ENCODE measurements at places on chromosomes 16 and 17. TPM values are rescaled to one million over a fixed set of nuclear protein-coding genes. Genes with fewer than 3 reads are reported as not detected.

Gene HOXB5
- 0.05 TPM for total RNA-seq

DNA sequence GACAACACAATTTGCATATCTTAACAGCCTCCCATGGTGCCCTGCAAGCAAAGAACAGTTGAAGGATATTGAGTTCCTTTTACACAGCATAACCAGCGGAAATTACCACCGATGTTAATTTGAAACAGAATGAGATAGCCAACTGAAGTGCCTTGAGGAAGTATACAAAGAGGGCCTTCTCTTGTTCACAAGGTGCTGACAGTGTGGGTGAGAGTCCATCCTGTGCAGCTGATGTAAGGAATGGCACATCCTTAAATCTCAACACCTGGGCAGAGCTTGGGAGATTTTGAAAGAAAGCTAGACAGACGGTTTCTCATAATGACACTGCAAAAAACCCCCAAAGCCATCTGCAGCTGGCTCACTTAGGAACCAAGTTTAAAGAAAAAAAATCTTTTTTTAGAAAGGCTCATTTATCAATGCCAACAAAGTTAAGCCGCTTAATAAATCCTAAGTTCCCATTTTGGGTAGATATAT, 818.6 kb downstream of the KCNJ2 start:
- no peak for DNase-seq
- H3K36me3 ChIP-seq = no peaks in the 10 kb centered on the region
- H3K27ac ChIP-seq = no peak overlapping the region

GRCh38 chr17:16407911-16408588, 7.3 kb upstream of the TRPV2 start:
- DNase-seq = peak; percentile 16
- H3K27me3 ChIP-seq = no peaks in the 10 kb centered on the region
- H3K36me3 ChIP-seq = no peaks in the 10 kb centered on the region
- H3K4me3 ChIP-seq = no peak overlapping the region
- H3K4me1 ChIP-seq = no peaks in the 10 kb centered on the region

- H3K4me1 ChIP-seq = no peaks in the 10 kb centered on the region
- no peak for DNase-seq
- H3K36me3 ChIP-seq = peaks cover 71% of the 10 kb centered on the region
- no peak overlapping the region for H3K27ac ChIP-seq
- no peak overlapping the region for H3K4me3 ChIP-seq
Observed at GRCh38 chr17:43092901-43093300, 32.3 kb downstream of the BRCA1 start.

GRCh38 chr16:72947379-72948237, 100.3 kb downstream of the ZFHX3 start:
- no peak overlapping the region for H3K4me3 ChIP-seq
- DNase-seq = no peak
- H3K27ac ChIP-seq = no peak overlapping the region
- no peaks in the 10 kb centered on the region for H3K27me3 ChIP-seq
- peaks cover 12% of the 10 kb centered on the region for H3K36me3 ChIP-seq

DNA sequence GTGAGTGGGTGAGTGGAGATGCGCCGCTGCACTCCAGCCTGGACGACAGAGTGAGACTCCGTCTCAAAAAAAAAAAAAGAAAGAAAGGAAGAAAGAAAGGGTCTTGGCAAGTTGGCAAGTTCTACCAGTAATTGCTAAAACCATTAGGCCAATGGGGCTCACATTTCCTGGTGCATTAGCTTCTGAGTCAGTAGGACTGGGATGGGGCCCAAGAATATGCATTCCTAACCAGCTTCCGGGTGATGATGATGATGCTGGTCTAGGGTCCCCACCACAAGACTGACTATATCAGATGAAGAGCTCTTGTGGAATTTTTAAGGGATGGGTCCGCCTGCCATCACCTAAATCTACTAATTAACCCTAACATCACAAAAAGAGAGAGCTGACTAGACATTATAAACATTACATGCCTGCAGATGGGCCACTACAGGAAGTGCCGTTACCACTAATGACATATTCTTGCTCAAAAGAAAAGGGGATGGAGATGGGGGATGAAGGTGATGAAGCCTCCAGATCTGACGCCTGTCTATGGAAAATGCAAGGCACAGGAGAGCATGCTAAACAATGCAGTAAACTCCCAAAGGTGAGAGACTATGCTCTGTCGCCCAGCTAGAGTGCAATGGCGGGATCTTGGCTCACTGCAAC, 13.1 kb downstream of the MYH11 start:
- no peaks in the 10 kb centered on the region for H3K27me3 ChIP-seq
- DNase-seq = no peak
- H3K4me1 ChIP-seq = no peaks in the 10 kb centered on the region
- H3K27ac ChIP-seq = no peak overlapping the region
- H3K4me3 ChIP-seq = no peak overlapping the region

GRCh38 chr16:68365167-68365817, 54.5 kb downstream of the PRMT7 start:
- no peaks in the 10 kb centered on the region for H3K4me1 ChIP-seq
- no peaks in the 10 kb centered on the region for H3K27me3 ChIP-seq
- H3K27ac ChIP-seq = no peak overlapping the region
- no peaks in the 10 kb centered on the region for H3K36me3 ChIP-seq
- no peak overlapping the region for H3K4me3 ChIP-seq
- DNase-seq = no peak

DNA sequence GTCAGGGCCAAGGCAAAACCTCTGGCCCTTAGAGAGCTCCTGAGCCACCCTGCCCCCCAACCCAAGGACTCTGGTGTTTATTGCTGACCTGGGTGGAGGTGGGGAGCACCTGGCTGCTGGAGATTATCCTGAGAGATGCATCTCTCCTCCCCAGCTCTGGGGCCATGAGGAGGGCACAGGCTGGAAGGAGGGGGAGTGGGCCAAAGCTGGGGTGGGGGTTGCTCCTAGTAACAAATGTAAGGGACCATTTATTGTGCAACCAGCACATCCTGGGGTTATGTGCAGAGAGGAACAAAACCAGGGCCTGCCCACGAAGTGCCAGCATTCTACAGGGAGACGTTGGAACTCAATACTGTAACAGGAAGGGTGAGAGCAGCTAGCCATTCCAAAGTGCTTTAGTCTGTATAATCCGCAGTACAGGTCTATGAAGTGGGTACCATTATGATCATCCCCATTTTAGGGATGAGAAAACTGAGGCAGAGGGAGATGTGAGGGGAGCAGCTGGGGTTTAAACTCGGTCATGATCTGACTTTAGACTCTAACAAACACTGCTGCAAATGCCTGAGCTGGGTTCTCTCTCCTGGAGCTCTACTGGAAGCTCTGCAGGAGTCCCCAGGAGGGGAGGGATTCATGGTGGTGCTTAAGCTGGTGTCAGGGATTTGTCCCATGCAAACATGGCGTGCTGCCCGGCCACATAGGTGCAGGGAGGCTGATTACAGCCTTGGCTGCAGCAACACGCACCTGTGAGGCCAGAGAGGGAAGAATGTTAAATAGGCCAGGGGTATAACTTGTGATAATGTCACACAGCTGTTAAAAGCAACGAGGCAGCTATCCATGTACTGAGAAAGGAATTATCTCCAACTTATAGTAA, 1.4 kb upstream of the RHBDF2 start:
- H3K27me3 ChIP-seq = no peaks in the 10 kb centered on the region
- DNase-seq = no peak
- no peaks in the 10 kb centered on the region for H3K36me3 ChIP-seq
- peaks cover 45% of the 10 kb centered on the region for H3K4me1 ChIP-seq
- no peak overlapping the region for H3K4me3 ChIP-seq

DNA sequence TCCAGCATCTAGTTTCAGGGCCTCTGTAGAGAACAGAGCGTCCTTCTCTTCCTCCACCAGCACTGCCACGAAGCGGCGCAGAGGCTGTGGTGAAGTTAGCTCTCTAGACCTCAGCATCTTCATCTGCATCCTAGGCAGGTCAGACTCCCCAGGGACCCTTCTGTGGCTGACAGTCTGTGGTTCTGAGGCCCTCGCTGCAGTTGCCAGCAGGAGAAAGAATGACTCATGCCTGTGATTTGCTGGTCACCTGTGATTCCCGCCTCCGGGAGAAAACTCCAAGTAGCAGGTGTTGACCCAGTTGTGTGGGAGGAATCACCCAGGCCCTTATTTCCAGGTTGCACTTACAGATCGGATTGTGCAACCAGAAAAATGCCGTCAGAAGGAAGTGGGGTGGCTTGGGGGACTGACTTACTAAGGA, 117.3 kb upstream of the CACNG5 start:
- DNase-seq = no peak
- no peaks in the 10 kb centered on the region for H3K36me3 ChIP-seq
- H3K27ac ChIP-seq = no peak overlapping the region
- no peak overlapping the region for H3K4me3 ChIP-seq
- no peaks in the 10 kb centered on the region for H3K27me3 ChIP-seq
- H3K4me1 ChIP-seq = peaks cover 7% of the 10 kb centered on the region

Gene KRTAP3-2
- not detected for total RNA-seq

Gene PTX4
- not detected for total RNA-seq

- no peaks in the 10 kb centered on the region for H3K36me3 ChIP-seq
- no peak for DNase-seq
- no peak overlapping the region for H3K4me3 ChIP-seq
- no peak overlapping the region for H3K27ac ChIP-seq
- H3K4me1 ChIP-seq = peaks cover 3% of the 10 kb centered on the region
Observed at GRCh38 chr17:14323522-14323981, 22.7 kb downstream of the HS3ST3B1 start.
